ENCODE measurements at places on chromosomes 7 and 10. TPM values are rescaled to one million over a fixed set of nuclear protein-coding genes. Genes with fewer than 3 reads are reported as not detected.

Gene TMEM139
- total RNA-seq: 0.50 TPM

Gene WASHC2C
- 62.4 TPM for total RNA-seq

Gene KIAA1217
- total RNA-seq: 5.5 TPM

Gene MIOS
- 37.2 TPM for total RNA-seq

Gene OR13A1
- total RNA-seq: not detected

Gene SORCS1
- total RNA-seq: not detected

Gene CCZ1B
- total RNA-seq: 19.0 TPM

Gene GPR85
- total RNA-seq: 1.9 TPM

Gene KAZALD1
- total RNA-seq: 58.2 TPM

Gene ARHGEF35
- 2.8 TPM for total RNA-seq

Gene MYOF
- 263 TPM for total RNA-seq

Gene ADCK2
- total RNA-seq: 31.8 TPM

Gene C10orf53
- total RNA-seq: not detected

Gene OPALIN
- not detected for total RNA-seq

Gene ZDHHC16
- 59.0 TPM for total RNA-seq

Gene ZP3
- total RNA-seq: 0.87 TPM

Gene CYP2C9
- not detected for total RNA-seq

Gene LAMB1
- 478 TPM for total RNA-seq

Gene ZNF394
- 30.0 TPM for total RNA-seq

Gene MNX1
- total RNA-seq: not detected

Gene DNAJC12
- total RNA-seq: 2.0 TPM

Gene AKR1C4
- not detected for total RNA-seq
